ENCODE measurements at places on chromosomes 6 and 20.

GRCh38 chr6:127824061-127824460, 76.8 kb downstream of the THEMIS start:
- DNase-seq: no peak

DNA sequence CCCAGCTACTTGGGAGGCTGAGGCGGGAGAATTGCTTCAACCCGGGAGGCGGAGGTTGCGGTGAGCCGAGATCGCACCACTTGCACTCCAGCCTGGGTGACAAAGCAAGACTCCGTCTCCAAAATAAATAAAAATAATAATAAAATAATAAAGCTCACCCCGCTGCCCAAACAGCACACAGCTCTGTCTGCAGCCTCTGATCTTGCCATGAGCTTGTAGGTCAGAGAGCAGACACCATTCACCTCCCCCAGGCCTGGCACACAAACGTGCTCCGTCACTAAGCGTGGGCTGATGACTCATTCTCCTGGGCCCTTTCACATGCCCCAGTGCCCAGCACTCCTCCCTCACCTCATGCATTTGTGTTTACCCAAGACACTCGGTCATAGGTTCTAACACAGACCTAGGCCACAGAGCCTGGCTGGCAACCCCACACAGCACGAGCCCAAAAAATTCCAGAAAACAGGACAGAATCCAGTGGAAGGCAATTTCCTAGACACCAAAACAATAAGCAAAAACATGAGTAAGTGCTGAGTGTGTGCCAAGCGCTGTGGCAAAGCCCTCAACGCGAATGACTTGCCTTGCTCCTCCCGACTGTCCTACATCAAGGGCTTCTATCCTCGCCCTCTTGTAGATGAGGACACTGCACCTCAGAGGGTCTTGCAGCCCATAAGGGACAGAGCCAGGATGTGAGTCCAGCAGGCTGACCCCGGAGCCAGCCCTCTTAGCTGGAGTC, 18.0 kb downstream of the ATP9A start:
- peak; percentile 25 for DNase-seq

- DNase-seq: no peak
These were observed 889 bp upstream of the CHMP4B start for GRCh38 chr20:33810259-33810658.

- no peak for DNase-seq
These were observed 21.6 kb downstream of the TOX2 start for GRCh38 chr20:43936104-43936770.

- no peak for DNase-seq
These were observed 513.2 kb upstream of the MARCKS start for GRCh38 chr6:113343940-113344339.

DNA sequence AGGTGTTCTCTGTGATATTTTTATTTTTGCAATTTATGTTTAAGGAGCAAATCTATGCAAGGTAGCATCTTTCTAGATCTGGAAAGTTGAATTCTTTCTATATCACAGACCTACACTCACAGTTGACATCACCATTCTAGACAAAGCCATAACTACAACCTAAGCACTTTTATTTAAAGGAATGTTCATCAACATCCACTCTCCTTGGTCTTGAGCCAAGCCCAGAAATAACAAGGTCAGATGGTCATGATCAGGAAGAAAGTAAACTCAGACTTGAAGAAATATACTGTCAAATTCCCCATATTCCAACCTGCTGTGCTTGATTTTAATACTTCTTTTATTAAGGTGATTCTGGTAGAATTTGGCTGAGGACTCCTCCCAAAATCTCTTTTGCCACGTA, 32.2 kb downstream of the MMUT start:
- DNase-seq: no peak

- peak; percentile 16 for DNase-seq
These were observed 41.1 kb downstream of the FARS2 start for GRCh38 chr6:5302220-5302946.

DNA sequence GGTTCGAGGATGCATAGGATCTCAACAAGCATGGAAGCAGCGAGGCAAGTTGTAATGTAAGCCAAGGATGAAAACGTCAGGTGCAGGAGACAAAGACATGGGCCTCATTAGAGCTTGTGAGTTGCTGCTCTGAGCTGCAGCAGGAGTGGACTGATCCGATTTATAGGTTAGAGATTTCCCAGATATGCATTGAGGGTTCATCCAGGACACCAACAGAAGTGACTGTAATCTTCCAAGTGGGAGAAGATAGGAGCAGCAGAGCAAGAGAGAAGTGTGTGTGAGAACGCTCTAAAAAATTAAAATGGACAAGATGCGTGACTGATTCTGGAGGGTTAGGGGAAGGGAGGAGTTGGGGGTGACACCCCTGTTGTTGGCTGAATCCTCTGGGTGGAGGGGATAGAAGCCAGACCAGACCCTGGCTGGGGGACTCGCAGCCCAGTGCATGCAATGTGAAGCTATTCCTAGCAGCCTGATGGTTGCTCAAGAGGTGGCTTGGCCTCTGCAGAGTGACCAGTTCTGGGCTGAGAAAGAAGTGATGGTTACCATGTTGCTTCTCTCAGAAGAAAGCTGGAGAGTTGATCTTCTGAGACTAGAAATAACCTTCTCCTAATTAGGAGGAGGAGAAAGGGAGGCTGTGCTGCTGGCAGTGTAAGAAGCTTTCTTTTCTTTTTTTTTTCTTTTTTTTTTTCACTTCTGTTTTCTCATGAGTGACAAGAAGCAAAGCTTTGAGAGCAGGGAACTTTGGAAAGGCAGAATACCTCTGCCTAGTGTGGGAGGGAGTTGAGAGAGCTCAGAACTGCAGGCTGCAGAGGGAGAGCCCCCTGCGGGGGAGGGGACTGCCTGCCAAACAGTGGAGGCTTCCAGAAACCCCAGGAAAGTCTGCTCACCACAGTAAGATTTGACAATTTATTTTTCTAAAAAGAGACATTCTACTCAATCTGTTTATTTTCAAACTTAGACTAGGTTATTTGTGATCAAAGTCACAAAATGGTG, 116.9 kb downstream of the SLX4IP start:
- DNase-seq: peak; percentile 22

DNA sequence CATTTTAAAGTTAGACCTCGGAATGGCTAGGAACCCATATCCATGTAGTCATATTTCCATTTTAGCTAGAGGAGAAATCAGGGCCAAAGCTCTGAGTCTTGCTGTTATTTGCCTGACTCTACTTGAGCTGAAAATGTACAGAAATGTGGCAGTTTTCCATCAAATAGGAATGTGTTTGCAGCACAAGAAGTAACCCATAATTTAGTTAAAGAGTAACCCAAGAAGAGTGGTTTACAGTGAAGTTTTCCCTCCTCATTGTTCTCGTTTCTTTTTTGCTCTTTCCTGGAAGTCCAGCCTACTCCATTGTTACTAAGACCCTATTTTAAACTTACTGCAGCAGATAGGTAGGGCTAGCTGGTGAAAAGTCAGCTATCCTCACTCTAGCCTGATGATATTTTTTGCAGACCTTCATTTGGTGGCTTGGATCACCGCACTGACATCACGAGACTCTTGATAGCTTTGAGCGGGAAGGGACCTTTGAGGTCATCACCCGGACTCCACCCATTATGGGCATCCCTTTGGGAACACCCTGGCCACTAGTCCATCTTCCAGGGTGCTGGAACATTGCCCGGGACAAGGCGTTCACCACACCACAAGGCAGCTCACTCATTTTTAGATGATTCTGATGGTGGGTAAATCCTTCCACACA, 28.0 kb upstream of the ADGRF5 start:
- no peak for DNase-seq

DNA sequence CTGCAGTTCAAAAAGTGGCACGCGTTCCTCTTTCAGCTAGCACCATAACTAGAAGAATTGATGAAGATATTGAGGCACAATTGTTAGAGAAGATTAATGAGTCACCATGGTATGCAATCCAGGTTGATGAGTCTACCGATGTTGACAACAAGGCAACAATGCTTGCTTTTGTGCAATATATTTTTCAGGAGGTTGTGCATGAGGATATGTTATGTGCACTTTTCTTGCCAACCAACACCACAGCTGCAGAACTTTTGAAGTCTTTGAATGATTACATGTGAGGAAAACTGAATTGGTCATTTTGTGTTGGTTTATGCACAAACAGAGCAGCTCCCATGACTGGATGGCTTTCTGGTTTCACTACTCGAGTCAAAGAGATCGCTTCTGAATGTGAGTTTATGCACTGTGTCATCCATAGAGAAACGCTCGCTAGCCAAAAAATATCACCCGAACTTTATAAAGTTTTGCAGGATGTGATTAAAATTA, 129.3 kb upstream of the SLC24A3 start:
- no peak for DNase-seq

GRCh38 chr6:90192857-90193256, 103.8 kb downstream of the BACH2 start:
- no peak for DNase-seq

GRCh38 chr6:25035174-25035511, 99.4 kb upstream of the RIPOR2 start:
- no peak for DNase-seq

DNA sequence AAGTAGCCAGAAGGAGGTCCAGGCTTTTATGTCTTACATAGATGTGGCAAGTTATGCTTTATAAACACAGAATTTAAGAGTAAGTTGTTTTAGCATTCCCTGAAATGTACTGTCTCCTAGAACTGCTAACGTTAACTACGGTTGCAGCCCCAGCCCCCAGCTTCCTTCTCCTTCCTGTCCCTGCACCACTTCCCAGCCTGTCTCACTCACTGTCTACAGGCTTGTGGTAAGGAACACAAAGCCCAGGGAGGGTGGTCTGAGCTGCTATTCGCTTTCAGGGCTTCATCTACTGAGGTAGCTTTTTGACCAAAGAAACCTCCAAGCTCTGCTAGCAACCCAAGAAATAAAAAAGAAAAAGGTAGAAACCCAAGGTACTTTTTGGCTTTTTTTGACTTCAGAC, 35.9 kb downstream of the PCSK2 start:
- no peak for DNase-seq

DNA sequence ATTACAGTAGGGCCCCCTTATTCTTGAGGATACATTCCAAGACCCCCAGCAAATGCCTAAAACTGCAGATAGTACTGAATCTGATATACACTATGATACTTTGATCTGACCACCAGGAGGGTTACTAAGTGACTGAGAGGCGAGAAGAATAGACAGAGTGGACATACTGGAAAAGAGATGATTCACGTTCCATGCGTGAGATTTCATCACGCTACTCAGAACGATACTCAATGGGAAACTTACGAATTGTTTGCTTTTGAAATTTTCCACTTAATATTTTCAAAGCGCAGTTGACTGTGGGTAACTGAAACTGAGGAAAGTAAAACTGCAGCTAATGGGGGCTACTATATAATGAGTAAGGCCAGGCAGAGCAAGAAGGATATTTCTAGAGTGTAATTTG, 60.8 kb downstream of the STX11 start:
- DNase-seq: no peak

- DNase-seq: no peak
These were observed 1.1 kb downstream of the CD164 start for GRCh38 chr6:109381061-109381746.

- no peak for DNase-seq
These were observed 121.2 kb downstream of the CD109 start for GRCh38 chr6:73817253-73817652.

- no peak for DNase-seq
These were observed 132.6 kb upstream of the ASCC3 start for GRCh38 chr6:101013612-101014195.

GRCh38 chr20:48060841-48061720, 275.8 kb upstream of the SULF2 start:
- no peak for DNase-seq

- no peak for DNase-seq
These were observed 66.4 kb downstream of the OLIG3 start for GRCh38 chr6:137427656-137428290.

DNA sequence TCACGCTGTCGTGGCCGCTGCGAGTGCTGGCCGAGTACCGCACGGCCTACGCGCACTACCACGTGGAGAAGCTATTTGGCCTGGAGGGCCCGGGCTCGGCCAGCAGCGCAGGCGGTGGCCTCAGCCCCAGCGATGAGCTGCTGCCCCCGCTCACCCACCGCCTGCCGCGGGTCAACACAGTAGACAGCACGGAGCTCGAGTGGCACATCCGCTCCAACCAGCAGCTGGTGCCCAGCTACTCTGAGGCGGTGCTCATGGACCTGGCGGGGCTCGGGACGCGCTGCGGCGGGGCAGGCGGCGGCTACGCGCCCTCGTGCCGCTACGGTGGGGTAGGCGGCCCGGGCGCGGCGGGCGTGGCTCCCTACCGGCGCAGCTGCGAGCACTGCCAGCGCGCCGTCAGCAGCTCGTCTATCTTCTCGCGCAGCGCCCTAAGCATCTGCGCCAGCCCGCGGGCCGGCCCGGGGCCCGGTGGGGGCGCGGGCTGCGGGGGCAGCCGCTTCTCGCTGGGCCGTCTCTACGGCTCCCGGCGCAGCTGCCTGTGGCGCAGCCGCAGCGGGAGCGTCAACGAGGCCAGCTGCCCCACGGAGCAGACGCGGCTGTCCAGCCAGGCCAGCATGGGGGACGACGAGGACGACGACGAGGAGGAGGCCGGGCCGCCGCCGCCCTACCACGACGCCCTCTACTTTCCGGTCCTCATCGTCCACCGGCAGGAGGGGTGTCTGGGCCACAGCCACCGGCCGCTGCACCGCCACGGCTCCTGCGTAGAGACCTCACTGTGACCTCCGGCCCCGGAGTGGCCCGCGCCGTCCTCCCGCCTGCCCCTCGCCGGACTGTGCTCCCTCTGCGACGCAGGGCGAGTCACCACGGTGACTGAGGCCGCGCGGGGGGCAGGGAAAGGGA, 5.7 kb downstream of the TMEM151B start:
- no peak for DNase-seq

GRCh38 chr6:36755435-36756348, 58.1 kb downstream of the RAB44 start:
- DNase-seq: peak; percentile 46

DNA sequence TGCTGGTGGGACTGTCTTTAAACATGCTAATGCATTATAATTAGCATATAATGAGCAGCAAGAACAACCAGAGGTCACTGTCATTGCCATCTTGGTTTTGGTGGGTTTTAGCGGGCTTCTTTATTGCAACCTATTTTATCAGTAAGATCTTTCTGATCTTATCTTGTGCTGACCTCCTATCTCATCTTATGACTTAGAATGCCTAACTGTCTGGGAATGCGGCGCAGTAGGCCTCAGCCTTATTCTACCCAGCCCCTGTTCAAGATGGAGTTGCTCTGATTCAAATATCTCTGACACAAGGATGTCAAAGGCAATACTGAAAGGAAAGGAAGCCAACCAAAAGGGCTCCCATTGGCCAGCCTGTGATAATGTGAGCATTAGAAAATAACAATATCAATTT, 29.8 kb upstream of the SEC63 start:
- DNase-seq: no peak

GRCh38 chr20:16083639-16084280, 489.5 kb downstream of the KIF16B start:
- DNase-seq: no peak

DNA sequence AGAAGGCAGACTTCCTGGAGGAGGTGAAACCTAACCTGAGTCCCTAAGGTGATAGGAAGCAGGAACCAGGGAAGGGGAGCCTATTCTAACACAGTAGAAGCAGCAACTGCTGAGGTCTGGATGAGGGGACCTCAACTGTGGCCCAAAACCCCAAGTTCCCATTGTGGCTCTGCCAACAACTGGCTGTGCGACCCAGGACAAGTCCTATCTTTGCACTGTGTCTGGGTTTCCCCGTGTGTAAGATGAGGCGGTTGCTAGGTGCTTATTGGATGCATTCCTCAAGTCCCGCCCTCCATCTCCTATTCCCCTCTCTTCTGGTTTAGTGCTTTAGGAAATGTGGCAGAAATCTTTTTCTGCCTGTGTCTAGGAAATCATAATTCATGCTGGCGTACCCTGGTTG, 52.2 kb upstream of the TTPAL start:
- no peak for DNase-seq

Measured in stimulated activated CD8-positive, alpha-beta memory T cell treated with anti-CD3 and anti-CD28 coated beads, Interleukin-4, amount 100 ng/mL, for 24 hours (primary cell).